ENCODE measurements at places on chromosomes 13 and 19.

DNA sequence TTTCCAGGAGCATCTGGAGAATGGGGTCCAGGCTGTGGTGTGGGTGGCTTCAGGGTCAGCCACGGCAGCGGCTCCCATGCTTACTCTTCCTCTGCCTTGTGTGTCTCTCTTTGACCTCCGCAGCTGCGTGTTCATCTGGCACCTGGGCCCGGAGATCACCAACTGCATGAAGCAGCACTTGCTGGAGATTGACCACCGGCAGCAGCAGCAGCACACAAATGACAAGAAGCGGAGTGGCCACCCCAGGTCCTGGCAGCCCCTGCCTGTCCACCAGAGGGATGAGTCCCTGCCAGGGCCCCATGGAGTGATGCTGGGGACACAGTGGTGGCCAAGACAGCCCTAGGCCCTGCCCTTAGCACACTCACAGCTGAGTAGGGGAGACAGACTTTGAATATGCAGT is 18.4 kb upstream of the OVOL3 start:
- DNase-seq: no peak

DNA sequence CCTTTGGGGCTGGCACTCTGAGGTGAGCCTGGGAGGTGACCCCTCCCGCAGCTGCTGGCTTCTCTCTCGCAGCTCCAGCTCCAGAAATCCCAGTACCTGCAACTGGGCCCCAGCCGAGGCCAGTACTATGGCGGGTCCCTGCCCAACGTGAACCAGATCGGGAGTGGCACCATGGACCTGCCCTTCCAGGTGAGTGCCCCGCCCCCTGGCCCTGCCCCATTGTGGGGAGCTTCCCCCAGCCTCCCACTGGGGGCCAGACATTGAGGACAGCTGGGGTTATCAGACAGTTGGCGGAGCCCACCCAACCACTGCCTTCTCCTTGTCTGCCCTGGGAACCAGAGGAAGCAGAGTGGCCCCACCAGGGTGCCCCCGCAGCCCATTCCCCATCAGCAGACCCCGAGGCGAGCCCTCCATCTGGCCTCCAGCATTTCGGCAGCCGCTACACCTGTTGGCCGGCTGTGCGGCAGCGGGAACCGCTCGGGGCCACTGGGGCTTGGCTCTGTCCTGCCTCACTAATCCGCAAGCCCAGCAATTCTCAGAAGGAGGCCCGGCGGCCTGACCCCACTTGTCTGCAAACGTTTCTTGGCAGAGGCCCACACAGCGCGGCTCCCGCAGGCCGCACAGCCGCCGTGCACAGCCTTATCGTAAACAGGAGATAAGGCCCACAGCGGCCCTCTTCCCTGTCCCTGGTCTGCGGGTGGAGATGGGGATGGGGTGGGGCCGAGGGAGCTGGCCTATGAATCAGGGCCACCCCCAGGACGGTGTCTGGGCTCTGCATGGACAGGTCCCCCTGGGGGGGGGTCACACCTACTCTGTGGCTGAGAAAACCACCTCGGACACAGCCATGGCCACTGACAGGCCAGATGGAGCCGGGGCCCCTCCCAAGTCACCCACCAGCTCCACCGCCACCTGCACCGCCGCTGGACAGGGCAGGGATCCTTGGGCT is 48.0 kb downstream of the COMP start:
- DNase-seq: no peak

- DNase-seq: peak; percentile 50
Observed at GRCh38 chr19:40466985-40467734, at the start of gene SPTBN4. TSS of gene SPTBN4 (plus strand) at chr19:40467001. CDS start at chr19:40472622, 5,621 bp downstream.

DNA sequence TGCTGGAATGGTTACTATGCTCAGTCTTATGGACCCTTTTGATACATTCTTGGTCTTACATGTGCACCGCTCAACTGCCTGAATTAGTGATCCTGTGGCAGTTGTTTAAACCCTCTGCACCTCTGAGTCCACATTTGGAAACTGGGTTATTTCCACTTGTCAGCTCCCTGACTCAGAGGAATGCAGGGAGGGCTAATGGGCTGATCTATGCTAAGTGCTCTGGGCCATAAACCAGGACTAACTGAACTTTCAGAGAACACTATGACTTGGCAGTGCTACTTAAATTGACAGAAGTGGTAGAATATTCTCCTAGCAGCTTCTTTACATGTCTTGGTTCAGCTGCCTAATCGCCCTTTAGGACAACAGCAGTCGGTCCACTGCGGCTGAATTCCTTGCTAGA is 26.8 kb upstream of the MED4 start:
- no peak for DNase-seq

GRCh38 chr13:35925669-35926068 is 205.5 kb downstream of the DCLK1 start:
- DNase-seq: no peak

DNA sequence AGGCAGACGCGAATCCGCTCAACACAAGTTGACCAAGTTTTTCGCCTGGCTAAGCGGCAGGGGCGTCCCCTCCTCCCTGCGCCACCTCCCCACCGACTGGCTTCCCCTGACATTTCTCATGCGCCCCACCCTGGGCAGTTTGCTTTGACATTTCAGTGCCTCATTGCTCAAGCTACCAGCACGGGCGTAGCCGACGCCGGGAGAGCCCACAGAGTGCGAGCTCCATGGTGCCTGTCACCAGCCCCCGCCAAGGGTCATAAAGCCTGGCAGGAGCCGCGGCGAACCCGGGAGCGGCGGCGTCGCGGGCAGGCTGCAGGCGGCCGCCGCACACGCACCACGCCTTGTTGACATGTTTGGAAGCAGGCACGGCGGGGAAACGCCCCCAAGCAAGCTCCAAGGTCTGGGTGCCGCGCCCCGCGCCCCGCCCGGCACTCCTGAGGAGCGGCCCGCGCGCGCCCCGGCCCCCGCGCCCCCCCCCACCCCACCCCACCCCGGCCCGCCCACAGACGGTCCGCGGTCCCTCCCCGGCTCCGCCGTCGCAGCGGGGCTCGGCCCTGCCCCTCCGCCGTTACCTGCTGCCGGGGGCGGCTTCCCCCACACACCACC is 601 bp downstream of the FBXL3 start:
- peak; percentile 80 for DNase-seq

DNA sequence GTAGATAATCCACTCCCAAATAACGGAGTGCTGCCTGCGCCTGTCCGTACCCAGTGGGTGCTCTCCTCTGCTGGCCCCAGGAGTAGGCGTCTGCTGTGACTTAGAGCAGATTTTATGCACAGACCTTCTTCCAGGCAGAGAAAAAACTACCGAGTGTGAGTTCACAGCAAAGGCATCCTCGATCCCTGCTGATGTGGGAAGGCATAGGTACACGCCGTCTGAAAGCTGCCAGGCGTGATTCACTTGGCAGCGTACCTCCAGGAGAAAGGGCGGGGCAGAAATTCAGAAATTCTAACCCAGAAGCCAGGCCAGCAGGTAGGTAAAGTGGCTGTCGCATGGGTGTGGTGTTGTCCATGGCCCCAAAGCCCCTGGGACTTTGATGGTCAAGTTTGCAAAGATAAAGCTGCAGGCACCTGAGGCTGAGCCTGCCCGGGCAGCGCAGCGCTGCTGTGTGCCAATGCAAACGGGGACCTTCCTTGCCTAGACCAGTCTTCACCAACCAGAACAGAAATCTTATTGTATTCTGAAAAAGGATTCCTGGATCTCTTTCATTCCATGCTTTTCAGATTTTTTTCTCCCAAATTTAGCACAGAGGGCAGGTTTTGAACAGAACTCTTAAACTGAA is 36.3 kb downstream of the COL4A2 start:
- DNase-seq: no peak

DNA sequence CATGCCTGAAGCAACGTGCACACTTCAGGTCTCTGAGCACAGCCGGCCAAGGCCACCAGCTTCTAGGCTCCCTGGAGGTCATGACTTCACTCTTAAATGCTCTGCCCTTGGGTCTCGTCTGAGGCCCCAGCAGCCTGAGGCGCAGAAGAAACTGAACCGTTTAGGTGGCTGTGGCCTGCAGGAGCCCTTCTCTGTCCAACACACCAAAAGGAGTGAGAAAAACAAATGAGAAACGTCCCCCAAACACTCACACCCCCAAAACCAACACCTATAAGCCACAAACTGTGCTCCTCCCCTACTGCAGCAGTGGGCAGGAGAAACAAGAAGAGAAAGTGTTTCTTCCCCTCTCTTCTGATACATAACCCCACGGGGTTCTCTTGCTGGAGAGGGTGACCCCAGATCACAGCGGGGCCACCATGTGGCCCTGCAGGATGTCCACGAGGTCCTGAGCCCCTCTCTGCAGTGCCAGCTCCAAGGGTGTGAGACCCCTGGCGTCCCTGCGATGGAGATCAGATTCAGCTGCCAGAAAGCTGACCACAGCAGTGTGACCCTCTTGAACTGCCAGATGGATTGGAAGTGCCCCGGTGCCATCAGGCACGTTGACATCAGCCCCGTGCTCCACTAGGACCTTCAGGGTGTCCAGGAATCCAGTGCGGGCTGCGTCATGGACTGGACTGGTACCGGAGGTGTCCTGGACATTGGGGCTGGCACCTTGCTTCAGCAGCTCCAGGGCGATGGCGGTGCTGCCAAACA is 1.0 kb upstream of the KRI1 start:
- DNase-seq: peak; percentile 73

DNA sequence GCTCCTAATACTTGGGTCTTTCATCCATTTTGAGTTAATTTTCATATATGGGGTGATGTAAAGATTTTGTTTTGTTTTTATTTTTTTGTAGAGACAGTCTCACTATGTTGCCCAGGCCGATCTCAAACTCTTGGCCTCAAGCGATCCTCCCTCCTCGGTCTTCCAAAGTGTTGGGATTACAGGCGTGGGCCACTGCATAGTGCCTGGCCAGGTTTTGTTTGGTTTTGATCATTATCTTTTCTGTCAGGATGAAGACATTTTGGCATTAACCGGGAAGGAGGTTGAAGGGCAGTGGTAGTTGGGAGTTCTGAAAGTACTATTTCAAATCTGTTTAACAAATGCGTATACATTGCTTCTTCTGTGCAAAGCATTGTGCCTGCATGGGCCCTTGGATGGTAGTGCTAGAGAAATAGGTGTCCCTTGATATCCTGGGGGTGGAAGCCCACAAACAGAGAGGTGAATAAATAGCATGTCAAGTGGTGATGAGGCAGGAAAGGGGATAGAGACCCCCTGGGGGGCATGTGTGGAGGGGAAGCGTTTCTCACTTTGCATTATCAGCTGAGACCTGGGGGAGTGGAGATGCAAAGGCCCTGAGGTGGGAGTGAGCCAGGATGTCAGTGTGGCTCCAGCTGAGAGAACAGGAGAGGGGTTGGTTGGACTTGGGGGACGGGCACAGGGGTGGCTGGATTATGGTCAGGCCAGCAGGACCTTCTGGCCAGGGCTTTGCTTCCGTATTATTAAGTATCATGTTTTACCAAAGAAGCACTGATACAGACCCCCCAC is 41.4 kb downstream of the GATAD2A start:
- DNase-seq: no peak

DNA sequence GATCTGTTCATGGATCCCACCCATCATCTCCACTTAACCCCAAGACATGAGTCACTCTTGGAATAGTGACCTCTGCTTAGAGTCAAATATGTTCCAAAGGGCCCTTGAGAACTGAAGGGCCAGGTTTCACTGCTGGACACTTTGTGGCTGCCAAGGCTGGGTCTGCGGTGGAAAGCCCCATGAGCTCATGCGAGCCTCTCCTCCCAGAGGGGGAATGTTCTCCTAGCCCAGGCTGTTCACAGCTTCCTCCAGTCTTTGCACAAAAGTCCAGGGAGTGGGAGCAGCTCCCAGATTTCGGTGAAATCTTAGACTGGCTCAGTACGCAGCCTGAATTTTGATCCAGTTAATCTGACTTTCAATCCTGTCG is 732 bp upstream of the DCLK1 start:
- no peak for DNase-seq

GRCh38 chr13:99686157-99686572 is 184.9 kb downstream of the TM9SF2 start:
- DNase-seq: no peak

GRCh38 chr19:4647676-4648644 is 8.6 kb downstream of the TNFAIP8L1 start:
- DNase-seq: no peak

DNA sequence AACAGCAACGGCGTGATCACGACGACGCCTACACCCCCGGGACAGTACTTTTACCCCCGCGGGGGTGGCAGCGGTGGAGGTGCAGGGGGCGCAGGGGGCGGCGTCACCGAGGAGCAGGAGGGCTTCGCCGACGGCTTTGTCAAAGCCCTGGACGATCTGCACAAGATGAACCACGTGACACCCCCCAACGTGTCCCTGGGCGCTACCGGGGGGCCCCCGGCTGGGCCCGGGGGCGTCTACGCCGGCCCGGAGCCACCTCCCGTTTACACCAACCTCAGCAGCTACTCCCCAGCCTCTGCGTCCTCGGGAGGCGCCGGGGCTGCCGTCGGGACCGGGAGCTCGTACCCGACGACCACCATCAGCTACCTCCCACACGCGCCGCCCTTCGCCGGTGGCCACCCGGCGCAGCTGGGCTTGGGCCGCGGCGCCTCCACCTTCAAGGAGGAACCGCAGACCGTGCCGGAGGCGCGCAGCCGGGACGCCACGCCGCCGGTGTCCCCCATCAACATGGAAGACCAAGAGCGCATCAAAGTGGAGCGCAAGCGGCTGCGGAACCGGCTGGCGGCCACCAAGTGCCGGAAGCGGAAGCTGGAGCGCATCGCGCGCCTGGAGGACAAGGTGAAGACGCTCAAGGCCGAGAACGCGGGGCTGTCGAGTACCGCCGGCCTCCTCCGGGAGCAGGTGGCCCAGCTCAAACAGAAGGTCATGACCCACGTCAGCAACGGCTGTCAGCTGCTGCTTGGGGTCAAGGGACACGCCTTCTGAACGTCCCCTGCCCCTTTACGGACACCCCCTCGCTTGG is 966 bp downstream of the JUNB start:
- peak; percentile 85 for DNase-seq
